ENCODE measurements at places on chromosomes 12 and 14.

DNA sequence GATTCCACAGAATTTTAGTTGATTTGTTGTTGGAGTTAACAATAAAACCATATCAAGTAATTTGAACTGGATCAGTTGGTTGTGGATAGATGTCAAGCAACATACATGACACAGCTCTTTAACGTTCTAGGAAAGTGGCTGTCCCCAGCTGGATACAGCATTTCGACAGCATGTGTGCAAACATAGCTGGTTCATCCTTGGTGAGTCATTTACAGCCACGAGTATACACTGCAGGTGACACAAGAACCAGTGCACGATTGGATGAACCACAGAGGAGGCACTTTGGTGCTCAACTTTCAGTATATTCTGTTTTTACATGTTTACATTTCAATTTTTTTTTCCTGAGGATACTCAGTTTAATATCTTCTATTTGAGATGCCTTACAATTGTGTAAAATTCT, 242.4 kb downstream of the TMEM117 start:
- DNase-seq: peak; percentile 6

DNA sequence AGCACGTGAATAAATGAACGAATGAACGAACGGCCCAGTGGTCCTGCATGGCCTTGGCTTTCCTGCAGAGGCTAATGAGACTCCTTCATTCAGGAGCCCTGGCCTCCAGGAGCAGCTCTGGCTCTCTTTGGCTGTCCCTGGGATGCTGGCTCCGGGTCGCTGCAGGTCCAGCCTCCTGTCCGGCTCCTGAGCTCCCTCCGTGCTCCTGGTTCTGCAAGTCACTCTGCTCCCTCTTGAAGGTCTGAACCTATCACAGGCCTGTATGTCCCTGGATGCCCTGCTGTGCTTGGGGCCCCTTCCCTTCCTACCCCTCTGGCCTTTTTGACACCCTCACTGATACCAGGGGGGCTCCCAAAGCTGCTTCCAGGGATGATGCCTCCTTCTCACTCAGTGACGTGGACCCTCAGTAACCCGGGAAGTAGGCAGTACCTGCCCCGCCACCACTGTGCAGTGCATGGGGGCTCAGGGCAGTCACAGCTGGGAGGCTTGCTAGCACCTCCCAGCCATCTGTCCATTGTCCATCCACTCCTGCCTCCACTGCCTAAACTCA, 133.7 kb upstream of the C14orf180 start:
- DNase-seq: no peak

- DNase-seq: peak; percentile 19
Measured at GRCh38 chr12:93970900-93971688, 177.3 kb upstream of the PLXNC1 start.

- DNase-seq: no peak
Measured at GRCh38 chr12:54432815-54433164, 13.7 kb upstream of the ITGA5 start.

DNA sequence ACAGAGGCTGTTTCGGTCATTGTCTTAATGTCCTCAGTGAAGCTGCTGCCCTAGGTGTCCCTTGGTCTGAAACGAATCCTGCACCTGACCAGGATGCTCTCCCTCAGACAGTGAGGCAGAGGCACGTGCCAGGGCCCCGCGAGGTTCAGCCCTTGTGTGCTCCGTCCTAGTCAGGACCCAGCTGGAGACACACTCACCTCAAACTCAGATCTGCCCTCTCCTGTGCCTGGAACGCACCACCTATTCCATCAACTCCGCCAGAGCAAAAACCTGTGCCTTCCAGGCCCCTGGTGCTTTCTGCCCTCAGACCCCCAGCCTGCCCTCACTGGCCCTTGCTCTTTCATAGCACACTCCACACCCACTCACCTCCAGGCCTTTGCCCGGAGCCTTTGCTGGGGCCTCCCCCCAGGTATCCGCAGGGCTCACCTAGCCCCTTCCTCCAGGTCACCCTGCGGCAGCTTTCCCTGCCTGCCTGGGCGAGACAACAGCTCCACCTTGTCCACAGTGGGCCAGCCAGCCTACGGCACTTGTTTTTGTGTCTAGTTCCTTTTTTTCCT, 150.6 kb downstream of the BCL11B start:
- DNase-seq: no peak

DNA sequence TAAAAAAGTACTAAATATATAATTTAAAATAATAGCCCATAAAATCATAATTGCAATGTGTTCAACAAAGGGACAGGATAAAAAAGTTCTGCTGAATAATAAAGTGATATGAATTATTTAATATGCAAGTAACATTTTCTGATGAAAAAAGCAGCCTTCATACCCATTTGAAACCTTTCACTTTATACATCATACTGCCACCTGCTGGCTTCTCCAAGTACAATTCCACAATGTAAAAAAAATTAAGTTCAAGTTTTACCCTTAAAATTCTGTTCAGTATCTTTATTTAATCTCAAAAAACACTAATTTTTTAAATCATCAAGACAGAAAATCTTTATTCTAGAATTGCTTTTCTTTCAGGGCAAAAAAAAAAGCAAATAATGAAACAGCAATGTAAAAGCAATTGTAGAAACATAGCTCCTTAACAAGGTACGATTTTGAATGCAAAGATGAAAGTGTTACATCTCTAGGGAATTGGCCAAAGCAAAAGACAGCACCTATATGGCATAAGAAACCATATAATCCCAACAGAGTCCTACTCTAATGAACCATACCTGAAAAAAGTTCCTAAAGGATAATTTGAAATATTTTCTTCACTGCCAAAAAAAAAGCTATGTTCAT, 15.0 kb downstream of the MDM1 start:
- peak; percentile 17 for DNase-seq

GRCh38 chr12:44117337-44117736, 281.5 kb downstream of the TMEM117 start:
- DNase-seq: peak; percentile 8

- DNase-seq: no peak
Measured at GRCh38 chr14:20711685-20712084, 23.1 kb downstream of the ANG start.

DNA sequence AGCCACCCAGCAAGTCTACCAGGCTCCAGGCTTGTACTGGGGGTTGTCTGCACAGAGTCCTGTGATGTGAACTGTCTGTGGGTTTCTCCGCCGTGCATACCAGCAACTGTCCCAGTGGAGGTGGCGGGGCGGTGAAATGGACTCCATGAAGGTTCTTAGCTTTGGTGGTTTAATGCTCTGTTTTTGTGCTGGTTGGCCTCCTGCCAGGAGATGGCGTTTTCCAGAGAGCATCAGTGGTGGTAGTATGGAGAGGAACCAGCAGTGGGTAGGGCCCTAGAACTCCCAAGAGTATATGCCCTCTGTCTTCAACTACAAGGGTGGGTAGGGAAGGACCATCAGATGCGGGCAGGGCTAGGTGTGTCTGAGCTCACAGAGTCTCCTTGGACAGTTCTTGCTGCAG, 303.8 kb downstream of the TMEM121 start:
- no peak for DNase-seq

GRCh38 chr14:72948481-72949138, 22.3 kb downstream of the DCAF4 start:
- DNase-seq: peak; percentile 82

GRCh38 chr12:123106640-123107359, 44.1 kb downstream of the PITPNM2 start:
- no peak for DNase-seq

DNA sequence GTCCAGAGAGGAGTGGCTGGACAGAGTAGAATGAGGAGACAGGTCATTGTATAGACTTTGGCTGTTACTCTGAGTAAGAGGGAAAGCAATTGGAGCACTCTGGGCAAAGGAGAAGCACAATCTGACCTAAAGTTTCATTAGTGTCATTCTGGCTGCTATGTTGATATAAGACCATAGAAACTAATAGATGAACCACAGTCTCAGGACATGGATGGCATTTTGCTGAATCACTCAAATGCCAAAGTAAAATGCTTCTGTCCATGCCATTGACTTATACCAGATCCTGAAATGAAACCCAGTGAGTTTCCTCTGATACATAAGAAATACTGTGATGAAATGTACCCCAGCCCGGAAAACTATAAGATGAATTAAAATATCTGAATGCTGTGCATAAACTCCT, 65.8 kb upstream of the COCH start:
- DNase-seq: no peak

DNA sequence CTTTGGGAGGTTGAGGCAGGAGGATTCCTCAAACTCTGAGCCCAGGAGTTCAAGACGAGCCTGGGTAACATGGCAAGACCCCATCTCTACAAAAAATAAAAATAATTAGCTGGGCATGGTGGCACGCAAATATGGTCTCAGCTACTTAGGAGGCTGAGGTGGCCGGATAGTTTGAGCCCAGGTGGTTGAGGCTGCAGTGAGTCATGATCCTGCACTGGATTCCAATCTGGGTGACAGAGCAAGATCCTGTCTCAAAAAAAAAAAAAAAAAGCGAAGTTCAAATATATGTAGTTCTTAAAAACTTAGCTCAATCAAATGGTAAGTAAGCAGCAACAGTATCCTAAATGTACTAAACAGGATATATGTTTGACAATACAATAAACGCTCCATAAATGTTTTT, 85.5 kb upstream of the SSTR1 start:
- DNase-seq: no peak

GRCh38 chr14:89422181-89422951, 5.3 kb upstream of the FOXN3 start:
- DNase-seq: peak; percentile 39

- DNase-seq: no peak
Measured at GRCh38 chr14:97137705-97138104, 340.5 kb downstream of the VRK1 start.

DNA sequence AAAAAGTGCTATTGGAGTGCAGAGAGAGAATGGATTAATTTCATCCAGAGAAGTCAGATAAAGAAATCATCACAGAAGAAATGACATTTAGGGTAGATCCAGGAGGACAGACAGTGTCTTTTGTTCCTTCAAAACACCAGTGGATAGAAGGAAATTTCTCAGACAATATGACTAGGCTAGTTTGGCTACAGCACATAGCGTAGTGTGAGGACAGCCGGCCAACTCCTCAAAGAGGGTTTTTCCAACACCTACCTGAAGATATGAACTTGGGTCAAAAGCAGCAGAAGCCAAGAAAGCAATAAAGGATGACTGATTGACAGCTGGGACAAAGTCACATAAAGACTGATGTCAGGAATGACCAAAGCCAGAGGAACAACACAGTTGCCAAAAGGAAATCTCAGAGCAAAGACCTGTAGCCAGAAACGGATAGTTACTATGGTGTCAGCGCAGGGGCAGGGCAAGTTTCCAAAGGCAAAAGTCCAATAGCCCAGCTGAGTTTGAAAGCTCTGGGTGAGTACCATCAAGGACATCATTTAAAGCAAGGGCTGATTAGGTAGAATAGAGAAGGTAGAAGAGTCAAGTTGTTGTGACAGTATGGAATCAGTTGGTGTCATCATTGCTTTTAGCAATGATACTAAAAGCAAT, 58.7 kb upstream of the PDE3A start:
- DNase-seq: no peak

GRCh38 chr12:32110417-32110816, 3.8 kb downstream of the BICD1 start:
- DNase-seq: no peak

- DNase-seq: no peak
Measured at GRCh38 chr14:72663956-72664650, 229.8 kb downstream of the DPF3 start.

GRCh38 chr12:74999474-74999873, 210.2 kb downstream of the KCNC2 start:
- no peak for DNase-seq

GRCh38 chr12:53060064-53060720, 10.3 kb downstream of the TNS2 start:
- no peak for DNase-seq

GRCh38 chr14:21072031-21072473, 1.9 kb downstream of the ARHGEF40 start:
- DNase-seq: peak; percentile 87

GRCh38 chr12:114445401-114446323, 39.7 kb upstream of the TBX5 start:
- DNase-seq: no peak

DNA sequence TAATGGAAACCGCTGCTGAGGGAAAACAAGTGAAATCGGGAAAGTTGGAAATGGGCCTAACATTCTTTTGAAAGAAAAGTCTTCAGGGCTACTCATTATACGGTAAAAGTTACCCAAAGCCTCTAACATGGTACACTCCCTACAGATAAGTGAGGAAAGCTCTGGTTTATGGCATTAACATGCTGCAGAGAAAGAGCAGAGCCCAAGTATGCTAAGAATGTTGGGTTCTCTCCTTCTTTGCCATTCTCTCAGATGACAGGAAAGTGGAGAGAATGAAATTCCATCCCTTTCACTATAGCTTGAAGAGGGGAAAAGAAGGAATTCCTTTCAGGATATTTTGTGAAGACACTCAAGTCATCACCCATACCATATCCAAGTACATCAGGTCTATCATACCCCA, 348.0 kb downstream of the SEC23A start:
- no peak for DNase-seq

GRCh38 chr12:5488626-5488955, 56.7 kb downstream of the NTF3 start:
- DNase-seq: peak; percentile 47

GRCh38 chr14:90060312-90060964, 1.4 kb upstream of the KCNK13 start:
- DNase-seq: peak; percentile 44

- no peak for DNase-seq
Measured at GRCh38 chr12:118398940-118399339, 22.6 kb downstream of the SUDS3 start.

GRCh38 chr14:26500028-26500427, 97.8 kb downstream of the NOVA1 start:
- DNase-seq: no peak

DNA sequence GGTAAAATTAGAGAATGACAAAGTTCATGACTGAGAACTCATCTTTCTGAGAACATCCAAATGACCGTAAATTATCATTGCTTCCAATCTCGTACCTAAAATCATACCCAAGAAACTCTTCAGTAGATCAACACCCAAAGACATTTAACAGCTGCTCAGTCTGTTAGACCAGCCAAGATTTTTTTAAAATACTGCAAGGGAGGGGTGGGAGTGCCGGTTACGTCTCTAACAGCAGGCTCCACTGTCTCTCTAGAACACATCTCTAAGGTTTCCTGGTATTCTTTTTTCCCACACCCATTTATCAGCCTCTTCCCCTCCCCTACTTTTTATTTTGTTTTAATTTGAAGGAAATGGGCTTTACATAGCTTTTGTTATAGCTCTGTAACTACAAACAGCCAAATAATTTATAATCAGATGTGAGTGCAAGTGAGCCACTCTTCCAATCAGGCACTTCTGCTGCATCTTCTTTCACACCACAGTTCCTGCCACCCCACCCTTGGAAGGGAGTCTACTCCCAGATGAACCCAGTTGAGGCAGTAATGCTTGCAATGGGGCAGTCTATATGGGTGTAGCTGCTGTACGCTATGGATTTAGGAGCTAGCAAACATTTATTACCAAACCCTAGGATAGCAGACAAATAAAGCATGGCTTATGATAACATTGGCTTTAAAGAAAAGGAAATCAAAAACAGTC, 21.9 kb downstream of the PTPRB start:
- no peak for DNase-seq

- no peak for DNase-seq
Measured at GRCh38 chr12:14554281-14555007, 13.2 kb downstream of the PLBD1 start.

- DNase-seq: no peak
Measured at GRCh38 chr12:69385038-69385437, 25.5 kb downstream of the YEATS4 start.

GRCh38 chr12:23950775-23951451, 1.4 kb upstream of the SOX5 start:
- DNase-seq: no peak

Data from foreskin fibroblast (primary cell).